Chondrocyte (in vitro differentiated cells): ENCODE measurements at places on chromosomes 5 and 9. TPM values are rescaled to one million over a fixed set of nuclear protein-coding genes. Genes with fewer than 3 reads are reported as not detected.

The PCDHA12 gene
- total RNA-seq, result 15.9 to 23.6 TPM (median 23.0 TPM) in 3 replicates

The LTC4S gene
- total RNA-seq, result 1.2 to 1.7 TPM (median 1.3 TPM) in 3 replicates

The MARCHF11 gene
- not detected in 3 replicates for total RNA-seq

The NSG2 gene
- total RNA-seq, result not detected in 3 replicates

The IRX1 gene
- 2.3 to 9.8 TPM (median 2.9 TPM) in 3 replicates for total RNA-seq

The S1PR3 gene
- total RNA-seq, result 1.6 to 5.2 TPM (median 4.5 TPM) in 3 replicates

The SLC35D2 gene
- 10.3 to 14.2 TPM (median 13.0 TPM) in 3 replicates for total RNA-seq

The GMCL2 gene
- total RNA-seq, result not detected in 3 replicates

The TSSK1B gene
- 0.10 to 0.36 TPM in 2 of 3 replicates, not detected in the other for total RNA-seq

The ZBED3 gene
- 10.7 to 15.8 TPM (median 14.7 TPM) in 3 replicates for total RNA-seq

The FAM78A gene
- total RNA-seq, result 1.4 to 1.6 TPM (median 1.5 TPM) in 3 replicates

The PHF24 gene
- total RNA-seq, result 0.30 to 1.0 TPM in 2 of 3 replicates, not detected in the other

The PTGES gene
- 0.95 to 3.3 TPM (median 1.3 TPM) in 3 replicates for total RNA-seq

The LCN12 gene
- total RNA-seq, result 0.51 to 0.60 TPM in 2 of 3 replicates, not detected in the other

The HACD4 gene
- 0.97 to 1.3 TPM (median 0.97 TPM) in 3 replicates for total RNA-seq

The GFRA3 gene
- total RNA-seq, result 0.12 to 0.23 TPM in 2 of 3 replicates, not detected in the other

The HTR4 gene
- not detected in 3 replicates for total RNA-seq

The TAF11L5 gene
- total RNA-seq, result not detected in 3 replicates

The GPR21 gene
- total RNA-seq, result 3.9 to 5.5 TPM (median 4.8 TPM) in 3 replicates

The RNF208 gene
- total RNA-seq, result 3.3 to 4.4 TPM (median 3.6 TPM) in 3 replicates

The SLC6A19 gene
- not detected in 3 replicates for total RNA-seq

The C5orf58 gene
- not detected in 3 replicates for total RNA-seq

The PPP2R2B gene
- 0.35 to 0.74 TPM in 2 of 3 replicates, not detected in the other for total RNA-seq

The OLFM1 gene
- total RNA-seq, result 1.2 to 4.2 TPM (median 2.8 TPM) in 3 replicates

The DMRT3 gene
- total RNA-seq, result not detected in 3 replicates

The F12 gene
- 0.99 to 2.1 TPM (median 1.8 TPM) in 3 replicates for total RNA-seq

The FUBP3 gene
- total RNA-seq, result 52.8 to 61.2 TPM (median 54.4 TPM) in 3 replicates

The MRRF gene
- total RNA-seq, result 18.3 to 25.4 TPM (median 21.7 TPM) in 3 replicates

The PRR16 gene
- total RNA-seq, result 10.7 to 38.1 TPM (median 10.7 TPM) in 3 replicates

The GPX8 gene
- total RNA-seq, result 196 to 212 TPM (median 198 TPM) in 3 replicates

The PCDHB6 gene
- total RNA-seq, result 1.2 to 3.1 TPM (median 1.2 TPM) in 3 replicates

The SPINK4 gene
- not detected in 3 replicates for total RNA-seq

The HTR1A gene
- total RNA-seq, result not detected in 3 replicates

The GLRA1 gene
- total RNA-seq, result not detected in 3 replicates

The PCDHA2 gene
- 0.75 to 1.2 TPM (median 0.77 TPM) in 3 replicates for total RNA-seq

The PITX1 gene
- total RNA-seq, result 0.18 TPM in 1 of 3 replicates, not detected in the others

The TMEM174 gene
- not detected in 3 replicates for total RNA-seq

The GZMA gene
- not detected in 3 replicates for total RNA-seq

The LMBRD2 gene
- total RNA-seq, result 11.3 to 11.8 TPM (median 11.6 TPM) in 3 replicates

The TRMT10B gene
- total RNA-seq, result 4.8 to 5.7 TPM (median 5.2 TPM) in 3 replicates

The ANKRD18A gene
- total RNA-seq, result 0.29 to 5.2 TPM (median 4.5 TPM) in 3 replicates

The TAF11L10 gene
- not detected in 3 replicates for total RNA-seq

The BTNL3 gene
- not detected in 3 replicates for total RNA-seq
